ENCODE measurements at places on chromosomes 7 and 10.

GRCh38 chr7:141709318-141709717 is 1.2 kb downstream of the WEE2 start:
- DNase-seq, result no peak

DNA sequence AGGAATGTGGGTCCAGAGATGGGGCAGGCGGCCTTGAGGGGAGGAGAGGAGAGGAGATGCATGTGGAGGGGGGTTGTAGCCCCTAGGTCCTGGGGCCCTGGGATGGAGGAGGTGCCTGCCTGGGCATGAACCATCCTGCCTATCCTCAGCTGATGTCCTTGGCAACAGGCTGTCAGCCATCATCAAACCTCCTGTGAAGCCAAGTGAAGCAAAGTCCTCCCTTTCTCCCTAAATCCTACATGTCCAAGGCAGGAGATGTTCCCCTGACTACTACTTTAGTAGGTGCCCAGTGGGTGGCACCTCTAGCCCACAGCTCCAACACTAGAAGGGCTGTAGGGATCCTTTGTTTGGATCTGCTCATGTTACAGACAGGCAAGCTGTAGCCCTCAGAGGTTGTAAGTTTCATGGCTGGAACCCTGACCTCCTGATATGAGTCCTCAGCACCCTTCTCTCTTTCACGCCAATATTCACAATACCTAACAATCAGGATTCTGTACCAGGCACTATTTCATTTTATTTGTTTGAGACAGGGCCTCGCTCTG is 66.6 kb upstream of the SYPL1 start:
- DNase-seq, result peak; percentile 17

- no peak for DNase-seq
Measured at GRCh38 chr10:63308628-63309027, 157.1 kb downstream of the JMJD1C start.

GRCh38 chr10:70462349-70462984 is 16.1 kb upstream of the PALD1 start:
- no peak for DNase-seq

GRCh38 chr7:30927559-30927958 is 15.9 kb downstream of the AQP1 start:
- DNase-seq, result no peak

- DNase-seq, result no peak
Measured at GRCh38 chr7:14690075-14690474, 212.5 kb downstream of the DGKB start.

DNA sequence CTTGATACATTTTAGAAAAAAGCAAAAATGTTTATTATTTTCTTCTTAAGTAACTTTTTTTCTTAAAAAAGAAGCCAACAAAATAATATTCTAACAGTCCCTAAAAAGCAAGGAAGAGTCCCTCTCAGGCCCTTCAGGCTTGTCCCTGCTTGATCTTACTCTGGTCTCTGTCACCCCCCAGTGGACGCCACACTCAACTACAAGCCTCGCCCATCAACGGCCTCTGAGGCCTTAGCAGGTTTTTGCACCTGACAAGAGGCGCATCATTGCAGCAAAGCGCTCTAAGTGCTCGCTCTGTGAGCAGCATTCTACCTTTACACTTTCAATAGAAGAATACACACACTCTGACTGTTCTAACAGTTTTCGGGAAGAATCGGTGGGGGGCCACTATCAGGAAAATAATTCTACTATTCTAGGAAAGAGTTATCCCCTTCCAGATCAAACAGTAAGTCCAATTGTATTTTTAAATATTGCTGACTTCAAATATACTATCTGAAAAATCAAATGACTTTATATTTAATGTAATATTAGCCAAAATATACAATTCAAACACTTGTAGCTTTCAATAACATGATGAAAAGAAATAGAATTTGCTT is 139.2 kb downstream of the USP6NL start:
- peak; percentile 12 for DNase-seq

DNA sequence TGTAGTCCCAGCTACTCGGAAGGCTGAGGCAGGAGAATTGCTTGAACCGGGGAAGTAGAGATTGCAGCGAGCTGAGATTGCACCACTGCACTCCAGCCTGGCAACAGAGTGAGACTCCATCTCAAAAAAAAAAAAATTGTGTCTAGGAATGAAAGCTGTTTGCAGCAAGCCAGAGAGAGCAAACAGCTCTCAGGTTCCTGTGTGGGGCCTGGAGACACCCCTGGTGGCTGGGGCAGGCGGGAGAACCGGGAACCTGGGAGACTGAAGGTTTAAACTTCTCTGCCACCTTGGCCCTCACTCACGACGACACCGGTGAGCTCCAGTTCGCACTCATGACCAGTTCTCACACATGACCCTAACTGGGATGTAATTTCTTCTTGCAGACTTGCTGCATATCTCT is 13.2 kb upstream of the UNCX start:
- no peak for DNase-seq

DNA sequence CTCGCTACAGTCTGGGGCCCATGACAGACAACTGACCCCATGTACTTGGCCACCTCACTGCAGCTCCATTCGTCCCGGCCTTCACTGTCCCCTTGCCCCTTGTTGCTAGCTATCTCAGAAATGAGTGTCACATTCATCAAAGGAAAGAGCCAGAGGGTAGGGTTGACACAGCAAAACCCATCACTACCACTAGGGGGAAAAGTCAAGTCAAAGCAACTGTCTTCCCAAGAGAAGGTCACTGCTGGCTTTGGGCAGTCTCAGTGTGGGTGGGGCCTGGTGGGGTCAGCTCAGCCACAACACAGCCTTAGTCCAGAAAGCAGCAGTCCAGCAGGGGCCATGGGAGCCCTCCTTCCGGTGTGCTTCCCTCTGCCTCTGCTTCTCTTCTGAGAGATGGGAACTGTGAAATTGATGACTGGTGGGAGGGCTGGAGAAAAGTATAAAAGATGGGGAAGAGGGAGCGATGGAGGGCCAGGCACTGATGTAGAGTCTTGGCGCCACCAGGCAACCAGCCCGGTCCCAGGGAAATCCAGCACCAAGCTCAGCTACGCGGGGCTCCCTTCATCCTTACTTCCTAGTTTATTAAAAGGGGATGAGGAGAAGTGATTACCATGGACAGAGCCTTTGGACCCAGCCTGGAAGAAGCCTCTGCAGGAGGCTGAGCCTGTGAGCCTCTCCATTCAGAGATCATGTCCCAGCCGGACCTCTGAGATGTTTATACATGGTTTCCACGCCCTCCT is 58.0 kb downstream of the PLXNA4 start:
- peak; percentile 4 for DNase-seq

- DNase-seq, result no peak
Measured at GRCh38 chr7:101234636-101235035, 3.0 kb downstream of the CLDN15 start.

- DNase-seq, result no peak
Measured at GRCh38 chr10:88999625-89000024, 9.0 kb downstream of the FAS start.

- DNase-seq, result no peak
Measured at GRCh38 chr7:140016540-140016939, 46.2 kb downstream of the PARP12 start.

GRCh38 chr10:21292763-21293517 is 232.5 kb downstream of the SKIDA1 start:
- peak; percentile 94 for DNase-seq

DNA sequence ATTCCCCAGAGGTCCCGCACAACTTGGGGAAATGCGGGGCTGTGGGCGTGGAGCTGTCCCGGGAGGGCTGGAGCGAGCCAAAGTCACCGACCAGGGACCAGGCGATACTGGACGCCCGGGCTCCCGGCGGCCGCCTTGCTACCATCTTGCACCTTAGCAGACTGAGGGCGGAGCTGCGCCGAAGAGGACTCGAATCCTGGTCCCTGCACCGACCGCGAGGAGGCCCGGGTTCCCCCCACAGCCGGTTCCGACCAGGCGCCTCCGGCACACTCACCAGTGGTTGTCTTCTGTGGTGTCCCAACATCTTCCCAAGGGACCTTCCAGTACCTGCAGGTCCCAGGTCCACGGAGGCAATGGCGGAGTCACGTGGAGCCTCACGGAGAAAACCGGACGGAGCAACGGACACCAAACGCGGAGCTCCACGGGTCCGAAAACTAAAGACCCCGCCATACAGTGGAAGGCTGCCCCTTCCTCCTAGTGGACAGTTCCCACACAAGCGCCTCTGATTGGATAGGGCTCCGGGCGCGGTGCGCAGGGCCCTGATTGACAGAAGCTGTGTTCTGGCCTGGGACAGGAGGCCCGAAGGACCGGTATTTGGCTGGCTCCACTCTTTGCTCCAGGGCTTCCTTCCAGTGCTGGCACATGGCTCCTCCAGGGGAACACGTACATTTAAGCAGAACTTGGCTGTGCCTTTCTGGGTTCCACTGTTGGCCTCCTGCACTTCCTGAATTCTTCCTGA is 124.6 kb upstream of the ZNF479 start:
- no peak for DNase-seq

GRCh38 chr10:31760674-31761081 is 168.0 kb downstream of the ARHGAP12 start:
- DNase-seq, result no peak

- DNase-seq, result no peak
Measured at GRCh38 chr10:75939541-75939940, 508.1 kb downstream of the LRMDA start.

DNA sequence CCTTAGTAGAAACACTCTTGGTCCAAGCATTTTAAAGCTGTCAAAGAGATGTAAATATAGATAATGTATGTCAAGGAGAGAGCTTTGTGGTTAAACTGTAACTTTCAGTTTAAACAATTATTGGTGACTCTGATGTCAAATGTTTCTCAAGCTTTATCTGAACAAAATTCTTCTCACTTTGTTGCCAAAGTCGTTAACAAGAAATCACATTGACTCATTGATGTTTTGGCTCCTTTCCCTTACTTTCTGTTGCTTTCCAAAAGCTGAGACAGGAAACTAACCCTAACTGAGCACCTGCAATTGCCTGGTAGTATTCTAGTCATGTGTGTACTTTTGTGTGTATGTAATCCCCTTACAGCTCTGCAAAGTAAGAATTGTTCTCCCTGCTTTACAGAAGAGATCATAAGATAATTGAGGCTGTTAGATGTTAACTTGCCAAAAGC is 108.5 kb downstream of the CFTR start:
- DNase-seq, result no peak

DNA sequence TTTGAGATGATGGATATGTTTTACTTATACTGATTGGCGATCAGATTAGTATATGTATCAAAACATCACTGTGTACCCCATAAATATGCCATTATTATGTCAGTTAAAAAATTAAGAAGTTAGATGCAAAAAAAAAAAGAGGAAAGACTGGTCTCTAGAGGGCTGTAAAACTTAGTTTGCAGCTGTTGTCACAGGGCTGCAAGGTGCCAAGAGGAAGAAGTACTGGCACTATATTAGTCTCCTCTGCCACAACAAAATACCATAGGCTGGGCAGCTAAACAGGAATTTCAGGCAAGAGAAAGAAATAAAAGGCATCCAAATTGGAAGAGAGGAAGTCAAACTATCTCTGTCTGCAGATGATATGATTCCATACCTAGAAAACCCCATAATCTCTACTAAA is 177.8 kb upstream of the PLPP4 start:
- no peak for DNase-seq

GRCh38 chr10:75911426-75911825 is 480.0 kb downstream of the LRMDA start:
- DNase-seq, result no peak

- no peak for DNase-seq
Measured at GRCh38 chr10:89973326-89973725, 271.9 kb downstream of the KIF20B start.

Data from HFF-Myc (cell line).